Stimulated activated CD4-positive, alpha-beta T cell treated with anti-CD3 and anti-CD28 coated beads, Interleukin-1b, Interleukin-23, amount 100 ng/mL, for 48 hours (primary cell): ENCODE measurements at places on chromosomes 5 and 9.

DNA sequence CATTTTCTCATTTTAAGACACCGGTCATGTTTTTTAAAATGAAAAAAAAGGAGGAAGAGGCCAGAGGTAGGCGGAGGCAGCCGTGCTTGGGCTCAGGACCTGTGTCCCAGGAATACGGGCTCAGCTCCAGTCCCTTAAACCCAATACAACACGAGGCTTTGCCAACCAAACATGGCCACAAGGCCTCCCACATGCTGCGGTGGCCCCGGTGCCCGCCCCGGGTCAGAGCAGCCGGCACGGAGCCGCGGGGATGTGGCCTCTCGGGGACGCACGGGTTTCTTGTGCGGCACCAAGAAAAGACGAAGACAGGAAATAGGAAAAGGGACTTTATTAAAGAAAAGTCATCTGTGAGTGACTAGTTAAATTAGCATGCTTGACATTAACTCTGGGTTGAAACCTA, 25.3 kb upstream of the CAMSAP1 start:
- no peak for DNase-seq

- no peak for DNase-seq
Measured at GRCh38 chr9:114746591-114747346, 59.1 kb downstream of the TNFSF15 start.

GRCh38 chr5:89090037-89090436, 207.1 kb upstream of the MEF2C start:
- DNase-seq: no peak

DNA sequence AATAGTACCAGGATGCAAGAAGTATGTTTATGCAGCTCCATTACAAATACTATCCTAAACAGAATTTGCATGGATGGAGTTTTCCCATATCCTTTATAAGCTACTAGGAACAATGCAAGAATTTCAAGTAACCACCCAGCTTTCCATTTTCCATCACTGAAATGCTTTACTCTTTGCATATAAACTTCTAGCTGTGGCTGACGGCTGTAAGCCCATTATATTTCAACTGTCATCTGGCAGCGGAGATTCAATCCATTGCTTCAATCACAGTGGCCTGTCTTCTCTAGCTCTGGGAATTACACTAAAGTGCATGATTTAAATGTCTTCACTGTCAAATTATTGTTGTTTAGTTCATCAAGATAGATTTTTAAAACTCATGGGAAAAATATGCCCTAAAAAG, 64.2 kb upstream of the PAM start:
- no peak for DNase-seq

DNA sequence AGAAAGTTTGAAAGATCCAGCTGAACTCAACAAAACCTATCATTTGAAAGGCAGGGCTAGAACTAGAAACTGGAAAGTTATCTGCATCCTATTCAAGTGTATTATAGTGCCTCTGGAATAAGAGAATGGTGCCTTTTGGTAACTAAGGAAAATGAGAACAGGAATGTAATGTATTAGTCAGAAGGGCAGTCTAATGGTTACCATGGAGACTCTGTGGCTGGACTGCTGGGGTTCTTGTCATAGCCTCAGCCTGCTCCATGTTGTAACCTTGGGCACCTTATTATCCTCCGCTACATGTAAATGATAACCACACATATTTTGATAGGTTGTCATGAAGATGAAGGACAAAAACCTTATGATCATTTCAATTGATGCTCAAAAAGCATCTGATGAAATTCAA, 24.6 kb upstream of the IFNB1 start:
- DNase-seq: no peak

- no peak for DNase-seq
Measured at GRCh38 chr5:30928956-30929355, 264.5 kb upstream of the CDH6 start.
